Sciatic nerve (tissue), 2 donors: ENCODE measurements at places on chromosomes 12 and 14.

DNA sequence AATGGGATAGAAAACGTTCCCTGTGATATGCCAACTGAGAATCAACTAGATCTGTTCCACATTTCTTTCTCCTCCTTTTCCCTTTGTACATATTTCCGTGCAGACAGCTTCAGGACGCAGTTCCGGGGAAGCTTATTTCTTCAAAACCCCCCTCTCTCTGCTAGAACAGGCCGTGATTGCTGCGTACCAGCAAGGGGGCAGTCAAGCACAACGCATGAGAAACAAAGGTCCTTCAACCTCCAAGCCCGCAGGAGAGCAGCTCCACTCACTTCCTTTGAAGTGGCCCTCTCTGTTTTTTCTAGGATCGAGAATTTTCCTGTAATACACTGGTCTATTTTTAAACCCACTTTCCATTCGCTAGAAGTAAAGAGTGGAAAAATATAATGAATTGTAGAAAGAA is 80.8 kb downstream of the ZNF664 start:
- peak; percentile 79 for DNase-seq

DNA sequence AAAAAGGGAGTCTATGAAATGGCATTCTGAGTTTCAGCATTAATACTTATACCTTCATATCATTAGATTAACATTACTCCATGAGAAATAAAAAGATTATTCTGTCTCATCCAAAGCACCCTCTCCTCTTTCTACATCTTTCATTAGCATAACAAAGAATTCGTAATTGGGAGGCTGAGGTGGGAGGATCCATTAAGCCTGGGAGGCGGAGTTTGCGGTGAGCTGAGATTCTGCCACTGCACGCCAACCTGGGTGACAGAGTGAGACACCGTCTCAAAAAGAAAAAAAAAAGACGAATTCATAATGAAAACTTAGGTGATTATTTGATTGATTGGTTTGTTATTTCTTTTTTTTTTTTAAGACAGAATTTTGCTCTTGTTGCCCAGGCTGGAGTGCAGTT is 1.8 kb upstream of the CDK17 start:
- no peak for DNase-seq

GRCh38 chr14:50285861-50286260 is 26.2 kb downstream of the L2HGDH start:
- no peak for DNase-seq

DNA sequence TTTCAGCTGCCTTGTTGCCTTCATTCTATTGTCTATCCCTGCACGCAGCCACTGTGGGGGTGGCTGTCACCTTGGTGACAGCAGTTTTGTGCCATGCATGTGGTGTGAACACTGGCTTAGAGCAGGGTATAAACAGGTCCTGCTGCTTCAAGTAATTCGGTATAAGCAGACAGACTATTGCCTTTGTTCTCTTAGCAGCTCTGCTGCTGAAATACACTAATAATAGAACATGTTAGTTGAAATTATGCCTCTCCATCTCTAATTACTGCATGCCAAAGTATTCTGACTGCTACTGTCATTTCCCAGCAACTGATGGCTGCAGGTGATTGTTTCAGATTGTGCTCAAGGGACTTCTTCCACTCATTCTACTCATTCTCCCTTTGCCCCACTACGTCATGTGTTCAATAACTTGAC is 34.6 kb downstream of the PTPRO start:
- DNase-seq, result no peak
